Progenitor cell of endocrine pancreas (in vitro differentiated cells): ENCODE measurements at places on chromosomes 3 and 15.
A peak's percentile ranks its signal among the peaks of the same experiment; 100 is the strongest.

DNA sequence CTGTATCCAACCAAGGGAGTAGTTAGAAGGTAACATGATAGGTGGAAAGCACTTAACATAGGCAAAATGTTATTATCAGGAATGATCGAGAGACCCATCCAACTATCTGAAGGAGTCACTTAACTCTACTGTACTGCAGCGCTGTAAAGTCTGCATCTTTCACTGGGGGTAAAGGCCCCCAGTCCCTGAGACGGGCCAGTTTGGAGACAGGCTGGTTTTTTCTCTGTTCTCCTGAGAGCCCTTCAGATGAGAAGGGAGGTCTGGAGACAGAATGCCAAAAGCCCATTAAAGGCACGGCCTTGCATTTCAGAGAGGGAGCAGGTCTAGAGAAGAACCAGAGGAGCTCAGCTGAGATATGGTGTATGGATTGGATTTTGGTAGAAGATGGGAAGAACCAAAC is 71.3 kb upstream of the CGNL1 start:
- no peak for DNase-seq

GRCh38 chr3:128624526-128625138 is 26.0 kb downstream of the RPN1 start:
- DNase-seq = no peak

- DNase-seq = no peak
Observed at GRCh38 chr3:66029014-66029413, 9.7 kb downstream of the MAGI1 start.

DNA sequence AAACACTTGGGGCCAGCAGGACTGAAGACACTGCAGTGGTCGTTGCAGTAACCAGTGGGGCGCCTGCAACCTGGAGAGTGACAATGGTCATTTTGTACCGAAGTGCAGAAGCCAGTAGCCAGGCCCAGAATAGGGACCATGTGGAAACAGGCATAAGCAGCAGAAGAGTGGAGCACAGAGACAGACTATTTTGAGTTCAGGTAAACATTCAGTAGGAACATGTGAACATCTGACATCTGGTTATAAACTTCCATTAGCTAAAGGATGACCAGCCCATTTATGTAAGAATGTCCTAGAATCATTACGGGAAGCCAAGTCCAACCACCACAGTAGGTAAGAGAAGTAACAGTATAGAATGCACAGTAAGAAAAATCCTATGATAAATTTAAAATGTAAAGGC is 32.4 kb upstream of the TKT start:
- DNase-seq = no peak

- no peak for DNase-seq
Observed at GRCh38 chr15:73015493-73015892, 36.8 kb upstream of the NEO1 start.

- no peak for DNase-seq
Observed at GRCh38 chr15:70103880-70104626, 6.3 kb upstream of the TLE3 start.

GRCh38 chr3:69320871-69321271 is 65.0 kb downstream of the FRMD4B start:
- no peak for DNase-seq

GRCh38 chr15:85044251-85044853 is 62.7 kb downstream of the PDE8A start:
- no peak for DNase-seq

GRCh38 chr15:62841269-62841628 is 201.3 kb upstream of the TPM1 start:
- no peak for DNase-seq

DNA sequence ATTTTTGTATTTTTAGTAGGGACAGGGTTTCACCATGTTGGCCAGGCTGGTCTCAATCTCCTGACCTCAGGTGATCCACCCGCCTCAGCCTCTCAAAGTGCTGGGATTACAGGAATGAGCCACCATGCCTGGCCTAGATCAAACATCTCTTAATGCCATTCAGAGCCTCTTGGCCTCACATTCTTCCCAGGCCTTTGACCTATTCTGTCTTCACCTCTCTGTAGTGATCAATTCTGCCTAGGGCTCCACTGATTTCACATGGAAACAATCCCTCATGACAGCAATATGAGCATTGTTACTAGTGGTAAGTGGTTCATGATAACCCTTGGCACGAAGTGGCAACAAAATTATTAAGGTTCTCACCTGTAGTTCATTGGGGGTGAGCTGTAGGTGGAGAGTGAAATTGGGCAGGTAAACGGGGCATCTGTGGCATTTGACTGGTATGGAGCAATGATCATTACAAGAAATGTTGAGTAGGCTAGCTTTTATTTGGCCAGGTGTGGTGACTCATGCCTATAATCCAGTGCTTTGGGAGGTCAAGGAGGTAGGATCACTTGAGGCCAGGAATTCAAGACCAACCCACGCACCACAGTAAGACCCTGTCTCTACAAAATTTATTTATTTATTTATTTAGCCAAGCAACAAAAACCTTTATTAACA is 4.8 kb upstream of the ARPIN start:
- no peak for DNase-seq

- DNase-seq = no peak
Observed at GRCh38 chr15:69484837-69485236, 32.2 kb downstream of the RPLP1 start.

- DNase-seq = no peak
Observed at GRCh38 chr3:23172059-23172458, 31.1 kb upstream of the UBE2E2 start.

- DNase-seq = no peak
Observed at GRCh38 chr15:68402432-68403160, 29.4 kb downstream of the ITGA11 start.

DNA sequence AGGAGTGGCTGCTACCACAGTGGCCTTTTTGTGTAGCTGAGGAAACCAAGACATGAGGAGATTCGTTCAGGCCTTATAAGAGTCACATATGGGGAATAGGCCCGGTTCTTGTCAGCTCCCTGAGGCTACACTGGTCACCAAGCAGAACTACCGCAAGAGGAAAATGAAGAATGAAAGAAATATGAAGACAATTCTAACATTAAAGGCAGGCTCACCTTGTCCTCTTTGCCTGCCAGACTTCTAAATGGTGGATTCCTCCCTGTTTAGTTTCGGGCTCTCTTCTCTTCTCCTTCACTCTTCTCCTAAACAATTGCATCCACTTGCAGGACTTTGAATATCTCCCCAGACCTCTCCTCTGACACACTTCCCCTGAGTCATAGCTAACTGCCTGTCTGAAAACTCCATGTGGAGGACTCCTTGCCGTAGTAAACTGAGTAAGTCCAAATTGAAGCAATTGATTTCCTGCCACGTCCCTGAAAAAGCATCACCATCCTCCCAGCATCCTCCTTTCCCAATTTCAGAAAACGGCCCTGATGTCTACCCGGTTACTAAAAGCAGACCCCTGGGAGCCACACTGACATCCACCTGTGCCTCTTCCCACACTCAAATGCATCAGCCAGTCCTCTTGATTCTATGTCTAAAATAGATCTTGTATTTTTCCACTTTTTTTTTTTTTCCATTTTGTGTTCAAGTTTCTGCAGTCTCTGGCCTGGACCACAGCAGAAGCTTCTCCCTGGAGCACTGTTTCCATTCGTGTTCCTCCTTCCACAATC is 30.3 kb upstream of the VEPH1 start:
- no peak for DNase-seq

- no peak for DNase-seq
Observed at GRCh38 chr3:197482001-197482400, 73.8 kb downstream of the BDH1 start.

- DNase-seq = no peak
Observed at GRCh38 chr3:77562089-77562488, 522.2 kb downstream of the ROBO2 start.

DNA sequence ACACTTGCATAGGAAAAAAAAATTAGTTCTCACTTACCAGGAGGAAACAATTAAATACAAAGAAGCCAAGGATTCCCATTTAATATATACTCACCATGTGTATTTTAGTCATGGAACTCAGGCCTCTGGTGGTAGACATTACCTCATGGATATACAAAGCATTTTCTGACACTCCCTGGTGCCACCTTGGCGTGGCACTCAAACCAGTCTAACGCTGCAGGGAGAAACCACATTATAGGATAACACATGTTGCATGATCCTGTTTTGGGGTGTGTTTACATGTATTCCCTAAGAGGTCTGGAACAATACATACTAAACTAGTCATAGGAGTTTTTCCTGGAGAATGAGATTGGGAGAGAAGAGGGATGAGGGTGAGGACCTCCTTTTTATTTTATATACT is 5.9 kb upstream of the RTF1 start:
- no peak for DNase-seq

DNA sequence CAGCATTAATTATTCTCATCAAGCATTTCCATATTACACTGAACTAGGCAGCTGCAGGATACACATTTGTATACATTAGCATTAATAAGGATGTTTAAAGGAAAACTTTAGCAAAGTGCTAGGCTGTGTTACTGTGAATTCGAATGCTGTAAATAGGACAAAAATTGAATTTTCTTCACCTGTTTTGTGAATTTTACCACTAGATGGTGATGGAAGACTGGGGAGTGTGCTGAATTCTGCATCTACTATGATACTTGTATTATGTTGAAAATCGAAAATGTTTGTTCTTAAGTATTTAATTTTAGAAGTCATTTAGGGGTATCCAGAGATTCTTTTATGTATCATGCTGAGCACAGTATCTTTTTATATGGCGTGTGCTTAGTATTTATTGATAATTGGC is 12.3 kb upstream of the P2RY14 start:
- no peak for DNase-seq

GRCh38 chr3:99760629-99761028 is 57.0 kb upstream of the CMSS1 start:
- no peak for DNase-seq

GRCh38 chr3:11479221-11479620 is 164.5 kb downstream of the VGLL4 start:
- DNase-seq = no peak

GRCh38 chr15:47349179-47349578 is 368.1 kb upstream of the SEMA6D start:
- DNase-seq = no peak

DNA sequence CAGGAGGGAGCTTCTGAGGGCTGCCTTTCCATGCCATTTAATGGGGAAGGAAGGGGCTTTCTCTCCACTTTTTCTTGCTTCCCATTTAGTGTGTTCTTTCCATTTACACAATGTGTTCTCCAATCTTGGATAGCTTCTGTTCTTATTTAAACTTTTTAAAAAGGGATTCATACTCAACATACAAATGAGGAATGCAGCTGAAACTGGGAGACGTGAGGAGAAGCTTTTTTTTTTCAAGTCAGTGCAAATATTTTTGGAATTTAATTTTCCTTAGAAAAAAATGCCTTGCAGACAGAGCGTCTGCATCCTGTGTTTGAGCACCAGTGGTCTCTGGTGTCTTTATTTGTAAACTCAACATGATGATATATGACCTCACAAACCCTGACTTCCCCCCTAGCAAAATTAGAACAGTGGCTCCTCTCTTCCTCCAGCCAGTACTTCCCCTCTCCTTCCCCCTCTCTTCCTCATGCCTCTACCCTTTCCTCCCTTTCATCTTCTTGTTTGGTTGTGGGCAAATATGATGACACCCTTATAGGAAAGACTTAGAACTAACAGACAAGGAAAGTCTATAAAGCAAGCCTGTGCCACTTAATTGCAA is 48.1 kb upstream of the PCSK6 start:
- no peak for DNase-seq

DNA sequence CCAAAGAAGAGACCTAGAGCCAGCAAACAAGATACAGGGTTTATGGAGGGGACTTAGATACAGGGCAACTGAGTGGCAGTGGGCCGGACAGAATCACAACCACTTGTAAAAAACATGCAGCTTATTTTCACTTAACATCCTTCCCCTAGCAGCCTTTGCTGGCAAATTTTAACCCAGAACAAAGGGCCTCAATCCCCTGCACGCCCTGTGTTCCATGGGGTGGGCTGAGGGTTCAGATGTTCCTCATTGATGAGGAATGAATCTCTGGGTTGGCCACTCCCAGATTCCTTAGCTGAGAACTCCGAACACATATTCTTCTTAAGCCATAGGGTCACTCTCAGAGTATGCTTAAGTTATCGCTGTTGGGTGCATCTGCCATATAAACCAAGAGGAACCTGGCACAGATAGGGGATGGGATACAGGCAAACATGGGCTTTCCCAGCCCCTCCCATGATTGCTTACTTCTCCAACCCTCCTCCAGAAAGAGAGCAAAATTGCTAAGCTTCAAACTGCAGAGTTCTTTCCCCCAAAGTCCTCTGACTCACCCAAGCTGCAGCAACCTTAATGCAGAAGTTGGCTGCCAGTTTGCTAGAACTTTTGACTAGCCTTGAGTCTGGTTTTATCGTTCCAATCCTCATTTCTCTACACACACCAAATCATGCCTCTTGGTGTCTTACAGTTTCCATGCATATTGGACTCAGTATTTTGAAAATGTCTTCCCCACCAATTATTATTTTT is 146.9 kb downstream of the CD47 start:
- no peak for DNase-seq

DNA sequence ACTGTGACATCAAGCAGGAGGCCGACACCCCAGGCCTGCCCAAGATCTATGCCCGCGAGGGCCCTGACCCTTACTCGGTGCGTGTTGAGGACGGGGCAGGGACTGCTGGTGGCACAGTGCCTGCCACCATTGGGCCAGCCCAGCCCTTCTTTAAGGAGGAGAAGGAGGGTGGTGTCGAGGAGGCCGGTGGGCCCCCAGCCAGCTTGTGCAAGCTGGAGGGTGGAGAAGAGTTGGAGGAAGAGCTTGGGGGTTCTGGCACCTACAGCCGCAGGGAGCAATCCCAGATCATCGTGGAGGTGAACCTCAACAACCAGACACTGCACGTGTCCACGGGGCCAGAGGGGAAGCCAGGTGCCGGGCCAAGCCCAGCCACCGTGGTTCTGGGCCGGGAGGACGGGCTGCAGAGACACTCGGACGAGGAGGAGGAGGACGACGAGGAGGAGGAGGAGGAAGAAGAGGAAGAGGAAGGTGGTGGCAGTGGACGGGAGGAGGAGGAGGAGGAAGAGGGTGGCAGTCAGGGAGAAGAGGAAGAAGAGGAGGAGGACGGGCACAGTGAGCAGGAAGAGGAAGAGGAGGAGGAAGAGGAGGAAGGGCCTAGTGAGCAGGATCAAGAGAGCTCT is 5.4 kb downstream of the ZBTB47 start:
- DNase-seq = no peak

GRCh38 chr3:124619887-124620599 is 110.2 kb upstream of the UMPS start:
- DNase-seq = no peak

GRCh38 chr3:72582211-72582878 is 265.9 kb downstream of the SHQ1 start:
- DNase-seq = no peak

- no peak for DNase-seq
Observed at GRCh38 chr3:152100491-152101132, 168.1 kb upstream of the MBNL1 start.

GRCh38 chr15:42335074-42335473 is 24.2 kb upstream of the CAPN3 start:
- DNase-seq = no peak

DNA sequence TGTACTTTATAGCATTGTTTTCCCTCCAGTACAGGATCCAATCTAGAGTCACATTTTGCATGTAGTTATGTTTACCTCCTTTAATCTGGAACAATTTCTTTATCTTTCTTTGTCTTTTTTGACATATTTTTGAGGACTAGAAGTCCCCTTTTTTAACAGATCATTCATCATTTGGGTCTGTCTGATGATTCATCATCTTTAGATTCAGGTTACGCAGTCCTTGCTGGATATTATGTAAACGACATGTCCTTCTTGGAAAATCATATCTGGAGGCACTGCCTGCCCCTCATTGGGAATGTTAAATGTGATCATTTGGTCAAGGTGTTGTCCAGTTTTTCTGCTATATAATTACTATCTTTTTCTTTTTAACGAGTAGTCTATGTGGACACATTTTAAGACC is 18.3 kb downstream of the TGM4 start:
- no peak for DNase-seq

GRCh38 chr15:42581272-42581730 is 5.9 kb downstream of the STARD9 start:
- DNase-seq = peak; percentile 63
